ENCODE measurements at places on chromosomes 2 and 18.
A peak's percentile ranks its signal among the peaks of the same experiment; 100 is the strongest.

DNA sequence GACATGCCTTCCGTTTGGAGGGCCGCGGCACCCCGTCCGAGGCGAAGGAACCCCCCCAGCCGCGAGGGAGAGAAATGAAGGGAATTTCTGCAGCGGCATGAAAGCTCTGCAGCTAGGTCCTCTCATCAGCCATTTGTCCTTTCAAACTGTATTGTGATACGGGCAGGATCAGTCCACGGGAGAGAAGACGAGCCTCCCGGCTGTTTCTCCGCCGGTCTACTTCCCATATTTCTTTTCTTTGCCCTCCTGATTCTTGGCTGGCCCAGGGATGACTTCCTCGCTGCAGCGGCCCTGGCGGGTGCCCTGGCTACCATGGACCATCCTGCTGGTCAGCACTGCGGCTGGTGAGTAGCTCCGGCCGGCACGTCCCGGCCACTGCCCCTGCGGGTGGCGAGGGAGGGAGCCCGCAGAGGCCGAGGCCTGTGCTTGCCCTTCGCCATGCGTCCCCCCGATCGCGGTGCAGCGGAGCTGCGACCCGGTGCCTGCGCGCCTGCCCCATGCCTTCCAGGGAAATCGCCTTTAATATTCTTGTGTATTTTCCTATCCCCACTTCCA, 1.2 kb downstream of the BMPR2 start:
- no peak for DNase-seq

GRCh38 chr2:32061973-32062861, 1.1 kb upstream of the SPAST start:
- peak; percentile 48 for DNase-seq

- no peak for DNase-seq
These were observed 19.9 kb upstream of the KCNF1 start for GRCh38 chr2:10891848-10892247.

DNA sequence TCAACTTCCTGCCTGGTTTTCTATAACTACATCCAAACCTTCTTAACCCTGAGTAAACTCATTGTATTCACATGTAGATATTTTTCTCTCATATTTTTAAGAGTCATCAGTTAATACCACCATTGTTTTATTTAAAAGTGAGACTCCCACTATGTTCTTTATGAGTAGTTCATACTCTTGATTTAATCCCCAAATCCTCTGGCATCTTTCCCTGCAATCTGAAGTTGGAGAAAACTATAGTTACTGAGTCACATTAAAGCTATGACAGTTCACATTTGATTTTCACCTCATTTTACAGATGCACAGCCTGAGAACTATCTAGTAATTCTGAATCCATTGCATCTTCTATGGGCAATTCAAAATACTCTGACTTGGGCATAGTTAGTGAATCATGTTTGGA, 1358.7 kb upstream of the NRXN1 start:
- no peak for DNase-seq

- no peak for DNase-seq
These were observed 9.5 kb downstream of the USP40 start for GRCh38 chr2:233556881-233557736.

GRCh38 chr2:187404431-187405110, 43.5 kb downstream of the CALCRL start:
- no peak for DNase-seq

DNA sequence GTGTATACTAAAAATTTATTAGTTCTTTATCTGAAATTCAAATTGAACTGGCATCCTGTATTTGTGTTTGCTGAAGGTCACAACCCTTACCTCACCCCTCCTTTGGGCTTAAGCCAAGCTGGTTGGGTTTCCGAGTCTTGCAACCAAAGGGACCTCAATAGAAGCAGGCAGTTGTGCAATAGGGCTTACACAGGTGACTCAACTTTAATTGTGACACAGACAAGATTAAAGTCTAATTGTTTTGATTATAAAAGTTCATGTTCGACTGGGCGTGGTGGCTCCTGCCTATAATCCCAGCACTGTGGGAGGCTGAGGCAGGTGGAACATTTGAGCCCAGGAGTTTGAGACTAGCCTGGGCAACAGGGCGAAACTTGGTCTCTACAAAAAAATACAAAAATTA, 71.5 kb downstream of the RAB31 start:
- DNase-seq = no peak

GRCh38 chr2:240589375-240589774, 2.8 kb downstream of the CAPN10 start:
- no peak for DNase-seq

GRCh38 chr2:163475815-163476214, 260.0 kb downstream of the FIGN start:
- DNase-seq = no peak

- no peak for DNase-seq
These were observed 39.8 kb downstream of the CCDC68 start for GRCh38 chr18:54919412-54919811.
